Stimulated activated CD4-positive, alpha-beta T cell treated with anti-CD3 and anti-CD28 coated beads, Interleukin-1b, Interleukin-23, amount 100 ng/mL, for 1 hour (primary cell): ENCODE measurements at places on chromosomes 7 and 10.

DNA sequence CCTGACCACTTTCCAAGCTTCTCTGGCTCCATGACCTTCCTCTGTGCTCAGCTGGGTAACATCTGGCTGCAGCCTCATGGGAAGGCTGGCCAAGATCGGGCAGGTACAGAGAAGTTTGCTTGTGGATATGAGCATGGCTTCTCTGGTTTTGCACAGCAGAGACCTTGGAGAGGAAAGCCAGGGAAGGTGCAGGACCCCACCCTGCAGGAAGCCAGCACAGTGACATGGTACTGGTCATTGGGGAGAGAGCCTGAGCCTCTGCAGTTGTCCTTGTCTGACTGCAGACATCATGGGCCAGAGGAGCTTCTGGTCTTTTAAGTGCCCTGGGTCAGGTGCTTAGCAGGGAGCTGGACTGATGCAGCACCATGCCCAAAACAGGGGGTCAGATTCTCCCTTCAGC lies 70.6 kb upstream of the LEP start:
- DNase-seq, result no peak

GRCh38 chr10:91797048-91797690 lies 1.1 kb upstream of the TNKS2 start:
- DNase-seq, result no peak

- DNase-seq, result no peak
Observed at GRCh38 chr7:95614442-95614940, 18.2 kb upstream of the PDK4 start.

GRCh38 chr7:99860281-99861127 lies 16.3 kb downstream of the OR2AE1 start:
- no peak for DNase-seq

DNA sequence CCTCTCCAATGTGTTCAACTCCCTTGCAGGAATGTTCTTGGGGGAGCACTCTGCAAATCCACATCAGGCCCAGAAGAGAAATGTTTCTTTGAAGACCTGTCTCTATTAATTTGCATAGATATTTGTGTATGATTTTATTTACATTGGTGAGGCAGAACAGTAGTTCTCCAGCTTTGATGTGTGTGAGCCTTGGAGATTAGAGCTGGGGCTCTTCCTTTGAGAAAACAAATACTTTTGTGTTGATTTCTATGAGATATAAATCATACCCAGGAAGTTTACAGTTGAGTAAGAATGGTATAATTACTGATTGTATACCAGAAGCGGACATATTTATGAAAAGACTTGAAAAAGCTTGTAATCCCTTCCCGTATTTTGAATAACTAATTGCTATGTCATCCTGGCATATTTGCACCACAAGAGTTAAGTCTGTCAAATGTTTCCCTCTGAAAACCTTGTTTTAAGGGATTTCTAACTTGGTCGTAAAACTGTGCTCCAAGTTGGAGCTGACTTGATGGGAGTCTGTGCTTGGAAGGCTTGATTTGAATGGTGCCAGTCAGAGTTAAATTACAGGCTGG lies 468.5 kb downstream of the LRMDA start:
- no peak for DNase-seq

- no peak for DNase-seq
Observed at GRCh38 chr7:127091620-127092019, 161.1 kb downstream of the GRM8 start.

- no peak for DNase-seq
Observed at GRCh38 chr10:100631192-100631591, 95.4 kb downstream of the HIF1AN start.

GRCh38 chr10:33743429-33743857 lies 409.0 kb upstream of the NRP1 start:
- DNase-seq, result no peak

DNA sequence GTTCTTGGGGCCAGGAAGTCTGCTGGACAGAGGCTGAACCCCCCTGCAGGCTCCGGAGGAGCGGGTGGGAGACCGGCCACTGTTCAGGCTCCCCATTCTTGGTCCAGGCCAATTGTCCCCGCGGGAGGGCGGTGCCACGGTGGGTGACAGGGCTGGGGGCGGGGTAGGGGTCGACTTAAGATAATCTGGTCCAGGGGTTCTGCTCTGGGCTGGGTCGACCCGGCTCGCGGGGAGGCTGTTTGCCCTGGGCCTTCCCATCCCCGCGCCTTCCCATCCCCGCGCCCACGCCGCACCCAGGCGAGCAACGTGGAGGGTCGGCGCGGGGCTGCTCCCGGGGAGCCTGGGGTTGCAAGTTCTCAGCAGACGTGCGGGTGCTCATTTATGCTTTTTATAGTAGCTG lies 7.3 kb upstream of the GLRX3 start:
- DNase-seq, result no peak

GRCh38 chr10:118569241-118569881 lies 26.1 kb downstream of the PRLHR start:
- DNase-seq, result no peak

- no peak for DNase-seq
Observed at GRCh38 chr7:37320848-37321468, 127.7 kb downstream of the ELMO1 start.

DNA sequence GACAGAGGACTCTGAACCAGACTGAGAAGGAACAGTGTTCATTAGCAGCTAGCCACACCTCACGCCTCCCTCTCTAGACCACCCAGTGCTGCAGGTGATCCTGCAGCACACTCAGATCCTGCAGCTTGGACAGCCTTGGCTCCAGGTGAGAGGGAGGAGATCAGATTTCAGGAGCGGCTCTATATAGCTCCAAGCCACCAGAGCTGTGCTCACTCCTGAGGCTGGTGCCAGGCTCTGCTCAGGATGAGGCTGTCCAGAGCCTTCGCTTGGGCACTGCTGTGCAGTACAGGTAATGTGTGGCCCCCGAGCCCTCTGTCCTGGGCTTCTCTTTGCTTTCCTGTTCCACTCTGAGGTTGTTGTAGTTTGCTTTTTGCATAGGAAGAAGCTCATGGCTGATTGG lies 42.4 kb downstream of the C10orf120 start:
- DNase-seq, result no peak

GRCh38 chr7:94378356-94378755 lies 16.3 kb upstream of the COL1A2 start:
- DNase-seq, result no peak

DNA sequence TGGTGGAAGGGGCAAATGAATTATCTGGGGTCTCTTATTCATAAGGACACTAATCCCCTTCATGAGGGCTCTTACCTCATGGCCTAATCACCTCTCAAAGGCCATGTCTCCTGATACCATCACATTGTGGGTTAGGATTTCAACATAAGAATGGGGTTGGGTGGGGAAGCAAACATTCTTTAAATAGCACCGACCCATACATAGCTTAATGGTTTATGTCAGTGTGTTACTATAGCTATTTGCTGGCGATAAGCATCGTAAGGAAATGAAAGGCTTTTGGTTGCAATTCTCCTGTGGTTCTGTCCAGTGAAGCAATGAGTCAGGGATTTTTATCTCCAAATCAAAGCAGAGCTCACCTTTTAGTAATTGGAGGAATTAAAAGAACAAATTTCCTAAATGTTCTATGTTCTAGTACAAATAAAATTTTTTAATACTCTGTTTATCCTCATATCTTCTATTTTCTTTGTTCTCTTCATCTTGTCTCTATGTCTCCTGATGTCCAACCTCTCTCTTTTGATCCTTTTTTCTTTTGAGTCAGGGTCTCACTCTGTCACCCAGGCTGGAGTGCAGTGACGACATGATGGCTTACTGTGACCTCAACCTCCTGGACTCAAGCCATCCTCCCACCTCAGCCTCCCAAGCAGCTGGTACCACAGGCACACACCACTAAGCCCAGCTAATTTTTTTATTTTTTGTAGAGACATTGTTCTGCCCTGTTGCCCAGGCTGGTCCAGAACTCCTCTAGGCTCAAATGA lies 57.0 kb upstream of the GLCCI1 start:
- DNase-seq, result no peak

GRCh38 chr10:119849031-119849789 lies 23.4 kb downstream of the MCMBP start:
- no peak for DNase-seq

DNA sequence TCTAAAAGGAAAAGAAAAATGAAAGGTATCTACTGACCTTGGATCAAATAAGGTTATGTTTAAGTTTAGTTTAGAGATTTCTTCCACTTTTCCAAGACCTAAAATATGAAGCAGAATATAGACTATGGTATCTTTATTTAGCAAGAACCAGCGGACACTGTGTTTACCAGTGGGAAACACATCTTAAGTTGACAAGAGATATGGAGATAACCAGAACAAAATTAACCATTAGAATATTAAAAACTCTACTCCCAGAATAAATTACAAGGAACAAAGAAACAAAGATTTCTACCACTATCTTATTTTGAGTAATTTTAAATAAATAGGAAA lies 86.9 kb downstream of the IMMP2L start:
- DNase-seq, result no peak

DNA sequence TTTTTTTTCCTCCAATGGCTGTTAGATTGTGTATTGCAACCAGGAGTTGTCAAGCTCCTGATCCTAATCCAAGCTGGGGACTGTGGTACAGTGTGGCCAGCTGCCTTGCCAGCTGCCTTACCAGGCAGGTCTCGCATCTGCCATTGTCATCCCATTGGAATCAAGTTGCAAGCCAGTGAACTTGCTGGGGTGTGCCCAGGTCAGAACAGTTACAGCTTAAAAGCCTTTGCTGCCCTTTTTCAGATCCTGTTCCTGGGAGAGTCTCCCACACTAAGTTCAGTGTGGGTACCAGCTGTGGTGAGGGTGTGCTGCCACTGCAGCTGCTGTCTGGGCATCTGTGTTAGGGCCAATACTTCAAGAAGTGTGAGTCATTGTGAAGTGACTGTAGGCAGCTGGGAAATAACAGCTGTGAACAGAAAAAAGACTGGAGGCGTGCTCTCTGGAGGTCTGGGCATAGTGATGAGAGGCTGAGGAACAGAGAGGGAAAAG lies 72.8 kb downstream of the CCNY start:
- DNase-seq, result no peak

- no peak for DNase-seq
Observed at GRCh38 chr7:87036985-87037384, 22.5 kb downstream of the ELAPOR2 start.

GRCh38 chr10:76540786-76541185 lies 1096.8 kb downstream of the KCNMA1 start:
- no peak for DNase-seq

DNA sequence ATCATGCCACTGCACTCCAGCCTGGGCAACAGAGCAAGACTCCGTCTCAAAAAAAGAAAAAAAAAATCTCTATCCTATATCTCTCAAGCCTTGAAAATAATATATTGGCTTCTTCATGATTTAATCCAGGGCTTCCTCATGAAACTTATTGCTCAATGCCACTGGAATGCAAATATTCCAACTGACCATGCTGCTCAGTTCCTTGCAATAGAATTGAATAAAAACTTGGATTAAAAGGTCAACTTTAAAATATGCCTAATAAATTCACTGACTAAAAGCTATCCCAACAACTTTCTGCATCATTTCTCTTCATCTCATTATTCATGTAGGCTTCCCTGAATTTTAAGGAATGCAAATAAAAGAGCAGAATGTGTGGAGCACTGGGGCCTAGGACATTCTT lies 42.1 kb upstream of the NOBOX start:
- no peak for DNase-seq

GRCh38 chr10:75379212-75379724 lies 22.3 kb downstream of the ZNF503 start:
- no peak for DNase-seq

DNA sequence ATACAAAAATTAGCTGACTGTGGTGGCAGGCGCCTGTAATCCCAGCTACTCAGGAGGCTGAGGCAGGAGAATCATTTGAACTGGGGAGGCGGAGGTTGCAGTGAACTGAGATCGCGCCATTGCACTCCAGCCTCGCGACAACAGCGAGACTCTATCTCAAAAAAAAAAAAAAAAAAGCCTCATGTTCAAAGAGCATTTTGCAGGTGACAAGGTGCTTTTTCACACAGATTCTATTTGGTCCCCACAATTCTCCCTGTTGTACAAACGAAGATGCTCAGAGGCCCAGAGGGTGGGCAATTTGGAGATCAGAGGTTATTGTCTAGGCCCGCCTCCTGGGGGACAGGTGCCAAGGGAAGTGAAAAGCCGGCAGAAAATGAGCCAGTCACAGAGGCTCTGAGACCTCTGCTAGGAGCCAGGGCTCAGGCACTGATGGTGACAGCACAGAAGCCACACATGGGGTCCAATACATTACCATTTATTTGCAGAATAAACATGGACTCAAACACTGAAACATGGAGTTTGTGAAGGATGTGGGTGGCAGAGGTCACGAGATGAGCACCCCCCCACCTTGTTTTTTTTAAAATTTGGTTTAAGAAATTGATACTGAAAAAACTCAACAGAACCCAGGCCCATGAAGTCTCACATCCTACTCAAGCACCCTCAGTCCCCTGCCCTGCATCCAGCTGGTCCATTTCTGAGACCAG lies 882 bp upstream of the GAL3ST4 start:
- no peak for DNase-seq

DNA sequence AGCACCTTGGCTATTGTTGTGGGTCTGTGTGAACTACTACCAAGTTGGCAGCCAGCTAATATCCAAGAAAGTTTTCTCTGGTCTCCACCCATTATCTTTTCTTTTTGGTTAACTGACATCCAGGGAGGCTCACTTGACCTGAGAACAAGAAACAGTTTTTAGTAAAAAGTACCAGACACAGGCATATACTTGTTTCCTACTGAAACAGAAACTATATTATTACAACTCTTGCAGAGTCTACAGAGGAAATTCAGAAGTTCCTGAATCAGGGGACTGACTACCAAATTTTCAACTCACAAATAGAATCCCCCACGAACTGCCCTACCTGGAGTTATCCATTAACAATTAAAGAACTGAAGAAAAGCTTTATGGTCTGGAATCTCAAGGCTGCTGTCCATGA lies 168.9 kb downstream of the KCND2 start:
- DNase-seq, result no peak

DNA sequence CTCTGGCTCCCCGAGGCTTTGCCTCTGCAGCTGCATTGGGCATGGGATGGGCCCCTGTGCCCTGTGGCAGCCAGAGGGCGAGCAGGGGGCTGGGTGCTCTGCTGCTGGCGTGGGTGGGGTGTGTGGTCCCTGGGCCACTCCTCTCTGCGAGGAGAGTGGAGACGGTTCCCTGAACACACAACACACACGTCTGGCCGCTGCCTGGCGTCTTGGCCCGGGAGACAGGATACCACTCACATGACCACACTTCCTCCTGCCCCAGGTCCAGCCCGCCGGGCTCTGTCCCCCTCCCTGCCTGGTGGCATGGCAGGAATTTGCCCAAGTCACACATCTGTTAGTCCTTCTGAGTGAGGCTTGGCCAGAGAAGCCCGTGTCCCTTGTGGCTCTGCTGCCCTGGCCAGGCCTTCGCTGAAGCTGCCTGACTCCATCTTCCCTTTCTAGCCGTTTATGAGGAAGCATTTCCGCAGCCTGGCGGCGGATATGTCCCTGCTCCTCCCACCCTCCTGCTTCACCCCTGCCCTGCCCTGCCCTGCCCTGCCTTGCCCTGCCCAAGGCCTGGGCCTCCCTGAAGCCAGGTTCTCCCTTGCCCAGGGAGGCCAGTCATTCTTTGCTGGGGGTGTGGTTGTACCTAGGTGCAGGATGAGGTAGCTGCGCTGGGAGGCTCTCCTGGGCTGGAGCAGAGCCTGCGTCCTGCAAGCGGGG lies 3.0 kb downstream of the BRI3 start:
- DNase-seq, result no peak
